ENCODE measurements at places on chromosomes 5 and 9.

DNA sequence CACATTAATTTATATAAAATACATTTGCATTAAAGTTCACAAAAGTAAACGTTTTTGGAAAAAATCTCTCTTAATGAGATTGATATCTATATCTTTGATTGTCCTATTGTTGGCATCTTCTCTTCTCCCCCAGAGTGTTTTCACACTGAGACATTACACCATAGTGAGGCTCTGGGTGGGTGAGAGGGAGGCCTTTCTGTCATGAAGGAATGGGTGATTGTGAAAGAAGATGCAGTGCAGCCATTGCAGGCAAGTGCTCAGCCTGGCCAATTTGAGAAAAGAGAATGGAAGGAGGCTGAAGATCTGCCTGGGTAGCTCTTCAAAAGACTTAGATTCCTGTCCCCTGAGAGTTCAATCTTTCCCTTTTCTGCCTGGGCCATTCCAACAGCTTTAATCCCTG is 140.8 kb downstream of the SLC12A2 start:
- DNase-seq, result no peak

- no peak for DNase-seq
Observed at GRCh38 chr5:112475747-112476365, 56.8 kb upstream of the EPB41L4A start.

GRCh38 chr5:98173334-98173733 is 600.1 kb upstream of the RGMB start:
- no peak for DNase-seq

DNA sequence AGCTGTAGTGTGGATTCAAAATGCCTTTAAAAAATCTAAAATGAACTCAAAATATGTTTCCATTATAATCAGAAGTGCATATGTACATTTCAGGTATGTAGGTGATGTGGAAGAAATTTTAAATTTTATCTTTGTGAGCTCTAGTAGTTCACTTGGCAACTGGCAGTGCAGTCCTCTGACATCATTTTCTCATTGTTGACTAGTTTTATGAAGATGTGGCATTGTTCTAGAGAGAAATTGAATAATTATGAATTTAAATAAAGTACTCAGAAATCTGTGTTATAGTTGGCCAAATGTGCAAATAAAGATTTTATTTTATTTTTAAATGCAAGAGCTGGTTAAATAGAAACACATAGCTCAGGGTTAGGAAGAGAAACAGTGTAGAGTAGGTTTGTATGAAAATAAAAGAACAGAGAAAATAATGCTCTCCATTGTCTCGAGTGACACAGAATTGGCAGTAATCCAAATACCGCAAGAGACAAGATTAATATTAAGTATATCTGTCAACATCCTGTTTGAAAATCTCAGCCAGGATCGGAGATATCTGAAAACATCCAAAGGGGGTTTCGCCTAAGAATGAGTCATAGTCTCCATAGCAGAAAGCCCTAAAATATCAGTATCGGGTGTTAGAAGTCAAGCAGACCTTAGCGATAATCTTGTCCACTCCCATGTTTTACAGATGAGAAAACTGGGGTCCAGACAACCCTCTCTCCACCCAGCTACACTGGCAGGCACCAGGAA is 189.4 kb downstream of the CCDC192 start:
- no peak for DNase-seq

GRCh38 chr9:95181226-95181818 is 136.2 kb downstream of the FANCC start:
- DNase-seq, result no peak

DNA sequence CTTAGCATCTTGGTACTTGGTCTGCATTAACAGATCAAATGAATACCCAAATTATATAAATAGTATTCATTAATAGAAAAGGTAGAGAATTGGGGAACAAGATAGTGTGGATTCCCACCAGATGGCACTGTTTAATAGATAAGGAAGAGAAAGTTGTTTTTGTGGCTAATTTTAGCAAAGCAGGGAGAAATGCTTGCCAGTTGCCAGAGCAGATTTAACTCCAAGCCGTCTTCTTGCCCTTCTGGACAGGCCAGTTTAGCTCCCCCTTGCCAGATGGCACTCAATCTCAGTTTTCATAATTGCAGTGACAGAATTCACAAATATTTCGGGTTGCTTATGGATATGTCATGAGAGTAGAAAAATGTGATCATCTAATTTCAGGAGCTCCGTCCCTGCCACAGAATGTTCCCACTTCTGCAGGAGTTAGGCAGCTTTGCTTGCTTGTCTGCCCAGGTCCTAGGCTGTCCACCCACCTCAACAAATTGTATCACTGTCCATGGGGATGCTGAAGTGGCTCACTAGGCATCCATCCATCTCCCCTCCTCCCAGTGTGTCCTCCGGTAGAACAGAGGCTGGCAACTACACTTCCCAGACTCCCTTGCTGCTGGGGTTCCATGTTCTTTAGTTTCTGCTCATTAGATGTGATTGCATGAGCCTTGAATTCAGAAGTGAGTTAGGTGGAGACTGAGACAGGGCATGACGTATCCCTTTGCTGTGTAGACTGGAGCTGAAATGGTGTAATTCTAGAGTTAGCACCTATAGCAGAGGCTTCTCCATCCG is 11.8 kb upstream of the HEXB start:
- DNase-seq, result no peak

DNA sequence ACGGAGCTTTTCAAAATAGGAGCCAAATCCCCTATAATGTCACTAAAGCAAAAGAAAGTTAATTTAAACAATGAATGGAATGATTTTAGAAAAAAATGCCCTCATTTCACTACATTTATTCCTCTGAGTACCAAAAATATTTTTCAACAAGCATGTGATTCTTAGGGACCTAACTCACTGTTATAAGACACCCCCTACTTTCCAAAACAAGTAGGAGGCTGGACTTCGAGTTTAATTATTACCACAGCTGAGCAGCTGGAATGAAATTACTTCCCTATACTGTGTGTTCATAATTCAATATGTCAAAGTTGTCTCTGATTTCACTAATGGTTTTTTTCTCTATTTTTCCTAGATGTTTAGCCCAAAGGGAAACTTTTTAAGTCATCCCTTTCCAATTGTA is 61.6 kb downstream of the SAXO1 start:
- DNase-seq, result no peak

GRCh38 chr5:53542926-53543325 is 17.5 kb upstream of the NDUFS4 start:
- no peak for DNase-seq

DNA sequence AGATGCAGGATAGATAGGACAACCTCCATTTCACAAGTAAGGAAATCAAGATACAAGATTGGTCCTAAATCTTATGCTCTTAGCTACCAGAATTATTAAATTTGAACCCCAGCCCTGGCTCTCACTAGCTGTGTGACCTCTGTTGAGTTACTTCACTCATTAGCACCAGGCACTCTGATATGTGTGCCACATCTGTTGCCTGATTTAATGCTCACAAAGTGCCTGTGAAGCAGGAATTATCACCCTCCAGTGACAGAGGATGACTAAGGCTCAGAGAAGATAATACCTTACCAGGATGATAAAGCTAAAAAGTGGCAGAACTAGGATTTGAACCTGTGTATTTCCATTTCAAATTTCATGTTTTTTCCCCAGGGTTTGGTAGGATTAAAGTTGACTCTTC is 110.0 kb downstream of the PLPPR1 start:
- no peak for DNase-seq

DNA sequence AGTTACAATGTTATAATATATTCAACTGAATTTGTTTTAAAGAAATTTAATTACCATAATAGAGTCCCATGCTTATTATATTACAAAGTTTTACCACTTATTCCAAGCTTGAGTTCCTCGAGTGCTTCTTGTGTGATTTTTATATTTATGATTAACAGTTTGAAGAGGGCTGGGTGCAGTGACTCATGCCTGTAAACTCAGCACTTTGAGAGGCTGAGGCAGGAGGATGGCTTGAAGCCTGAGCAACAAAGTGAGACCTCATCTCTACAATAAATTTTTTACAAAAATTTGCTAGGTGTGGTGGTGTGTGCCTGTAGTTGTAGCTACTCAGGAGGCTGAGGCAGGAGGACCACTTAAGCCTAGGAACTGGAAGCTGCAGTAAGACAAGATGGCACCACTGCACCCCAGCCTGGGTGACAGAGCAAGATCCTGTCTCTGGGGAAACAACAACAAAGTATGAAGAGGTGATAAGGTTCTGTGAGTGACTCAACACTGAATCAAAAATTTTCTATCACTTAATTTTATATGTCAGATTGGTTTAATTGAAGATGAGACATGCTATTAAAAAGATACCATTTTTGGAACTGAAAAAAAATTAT is 9.2 kb downstream of the POC5 start:
- DNase-seq, result no peak

DNA sequence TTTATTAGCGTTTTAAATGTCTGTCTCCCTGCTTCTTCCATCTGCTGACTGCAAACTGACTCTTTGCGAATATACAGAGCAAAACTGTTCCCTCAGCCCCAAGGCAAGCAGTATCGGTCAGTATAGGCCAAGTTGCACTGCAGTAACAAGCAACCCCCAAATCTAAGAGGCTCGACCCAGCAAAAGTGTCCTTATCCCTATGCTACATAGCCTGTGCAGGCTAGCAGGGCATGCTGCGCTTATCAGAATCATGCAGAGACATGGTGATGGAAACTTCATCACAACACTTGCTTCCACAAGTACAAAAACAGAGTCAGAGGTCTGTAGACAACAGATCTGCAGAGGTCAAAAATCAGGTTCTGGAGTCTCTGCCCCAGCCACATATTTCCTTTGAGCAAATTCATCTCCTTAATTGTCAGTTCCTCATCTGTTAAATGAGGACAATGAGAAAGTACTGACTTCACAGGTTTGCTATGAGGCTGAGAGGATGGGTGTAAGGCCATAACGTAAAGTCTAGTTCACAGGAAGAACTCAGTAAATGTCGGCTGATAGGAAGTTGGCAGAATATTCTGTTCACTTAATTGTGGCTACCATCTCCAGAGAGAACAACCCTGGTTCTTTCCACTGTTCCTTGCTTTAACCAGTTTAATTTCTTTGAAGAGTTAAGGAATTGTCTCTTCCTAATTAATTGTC is 9.6 kb upstream of the IL17B start:
- no peak for DNase-seq

DNA sequence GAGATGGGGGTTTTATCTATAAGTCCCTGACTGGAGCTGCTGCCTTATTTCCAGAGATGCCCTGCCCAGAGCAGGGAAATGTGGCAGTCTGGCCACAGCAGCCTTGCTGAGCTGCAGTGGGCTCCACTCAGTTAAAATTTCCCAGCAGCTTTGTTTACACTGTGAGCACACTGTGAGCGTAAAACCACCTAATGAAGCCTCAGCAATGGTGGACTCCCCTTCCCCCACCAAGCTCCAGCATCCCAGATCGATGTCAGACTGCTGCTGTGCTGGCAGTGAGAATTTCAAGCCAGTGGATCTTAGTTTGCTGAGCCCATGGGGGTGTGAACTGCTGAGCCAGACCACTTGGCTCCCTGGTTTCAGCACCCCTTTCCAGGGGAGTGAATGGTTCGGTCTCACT is 208.7 kb upstream of the RAI14 start:
- no peak for DNase-seq

DNA sequence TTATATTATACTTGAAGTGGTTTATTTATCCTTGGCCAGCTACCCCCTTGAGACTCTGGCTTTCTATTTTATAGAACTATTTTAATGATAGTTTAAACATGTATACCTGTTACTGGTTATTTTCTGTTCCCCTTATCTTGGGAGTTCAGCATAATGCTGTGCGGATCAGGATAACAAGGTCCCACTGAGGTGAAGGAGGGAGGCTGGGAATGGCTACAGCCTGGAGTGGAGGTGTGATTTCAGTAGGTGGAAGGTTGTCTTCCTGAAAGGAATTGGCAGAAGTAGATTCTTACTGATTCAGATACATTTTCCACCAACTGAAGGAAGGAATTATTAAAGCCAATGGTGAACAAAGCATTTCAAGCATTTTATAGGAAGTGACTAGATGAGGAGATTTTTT is 38.9 kb downstream of the PAM start:
- DNase-seq, result no peak

GRCh38 chr9:28653216-28653615 is 1079.9 kb upstream of the C9orf72 start:
- DNase-seq, result no peak

GRCh38 chr9:125650271-125650737 is 56.7 kb downstream of the MAPKAP1 start:
- no peak for DNase-seq

- no peak for DNase-seq
Observed at GRCh38 chr9:68678430-68678829, 26.6 kb upstream of the PIP5K1B start.

GRCh38 chr5:55850839-55851674 is at the start of gene IL31RA:
Gene IL31RA, plus strand, starts transcription at chr5:55851357. Its CDS starts 214 bp downstream, at chr5:55851571.
- DNase-seq, result no peak

- no peak for DNase-seq
Observed at GRCh38 chr5:157164521-157164920, 1.5 kb downstream of the GARIN3 start.

- DNase-seq, result no peak
Observed at GRCh38 chr9:79685577-79685976, 113.8 kb downstream of the TLE4 start.

Data from cardiac septum (tissue), 1 donor.